ENCODE measurements at places on chromosomes 2 and 18.

GRCh38 chr2:122531290-122532071 is 776.0 kb downstream of the TSN start:
- DNase-seq = no peak

DNA sequence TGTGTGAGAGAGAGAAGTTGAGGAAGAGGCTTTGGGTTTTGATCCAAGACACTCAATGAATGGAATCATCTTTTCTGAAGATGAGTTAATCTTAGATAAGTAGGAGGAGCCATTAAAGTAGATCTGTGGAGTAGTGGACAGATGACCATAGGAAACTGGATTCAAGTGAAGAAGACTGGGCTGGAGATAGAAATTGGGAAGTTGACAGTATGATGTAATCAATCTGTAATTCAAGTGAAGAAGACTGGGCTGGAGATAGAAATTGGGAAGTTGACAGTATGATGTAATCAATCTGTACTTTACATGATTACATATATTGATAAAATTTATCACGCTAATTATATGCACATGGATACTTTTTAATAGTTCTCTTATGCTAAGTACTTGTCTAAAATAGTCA is 92.8 kb downstream of the PHLPP1 start:
- DNase-seq = no peak

DNA sequence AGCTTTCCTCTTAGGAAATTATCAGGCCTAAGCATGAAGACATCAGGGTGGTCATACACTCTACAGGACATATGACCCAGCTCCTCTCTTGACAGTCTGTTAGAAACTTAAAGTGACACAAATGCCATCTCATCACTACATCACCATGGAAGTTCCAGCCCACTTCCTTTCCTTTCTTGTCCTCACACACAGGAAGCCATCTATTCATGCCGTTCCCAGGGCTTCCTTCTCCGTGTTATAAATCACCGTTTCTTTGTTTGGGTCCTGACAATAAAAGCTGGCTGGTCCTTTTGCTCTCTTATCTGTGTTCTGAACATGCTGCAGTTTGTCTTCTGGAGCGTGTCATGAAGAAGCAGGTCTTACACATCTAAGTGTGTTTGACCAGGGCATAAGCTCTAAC is 692.1 kb upstream of the CELF4 start:
- DNase-seq = no peak

- no peak for DNase-seq
These were observed 120.2 kb upstream of the OTOS start for GRCh38 chr2:240260664-240261063.

DNA sequence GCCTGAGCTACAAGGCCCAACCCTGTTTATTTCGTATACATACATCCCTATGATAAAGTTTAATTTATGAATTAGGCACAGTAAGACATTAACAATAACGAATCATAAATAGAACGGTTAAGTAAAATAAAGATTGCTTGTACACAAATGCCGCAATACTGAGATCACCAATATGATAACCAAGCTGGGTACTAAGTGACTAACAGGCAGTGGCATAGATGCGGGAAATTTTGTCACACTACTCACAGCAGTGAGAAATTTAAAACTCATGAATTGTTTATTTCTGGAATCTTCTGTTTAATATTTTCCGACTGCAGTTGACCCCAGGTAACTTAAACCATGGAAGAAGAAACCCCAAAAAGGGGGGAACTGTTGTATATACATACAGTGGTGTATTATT is 33.4 kb downstream of the NEURL3 start:
- DNase-seq = no peak

DNA sequence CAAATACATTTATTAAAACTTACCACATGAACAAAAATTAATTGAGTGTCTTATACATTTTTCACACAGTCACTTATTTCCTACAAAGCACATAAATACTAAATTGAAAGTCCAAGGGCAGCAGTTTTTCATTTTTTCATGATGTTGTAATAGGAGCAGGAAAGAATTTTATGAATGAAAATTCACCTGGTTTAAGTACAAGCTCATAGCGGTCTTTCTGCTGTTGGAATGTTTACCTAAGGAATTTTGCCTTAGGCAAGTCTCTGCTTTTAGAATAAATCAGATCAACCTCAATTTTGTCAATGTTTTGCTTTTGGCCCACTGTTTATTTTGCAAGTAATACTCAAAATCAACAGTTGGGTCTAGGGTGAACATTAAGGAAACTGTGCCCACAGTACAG is 40.0 kb downstream of the ETAA1 start:
- no peak for DNase-seq

DNA sequence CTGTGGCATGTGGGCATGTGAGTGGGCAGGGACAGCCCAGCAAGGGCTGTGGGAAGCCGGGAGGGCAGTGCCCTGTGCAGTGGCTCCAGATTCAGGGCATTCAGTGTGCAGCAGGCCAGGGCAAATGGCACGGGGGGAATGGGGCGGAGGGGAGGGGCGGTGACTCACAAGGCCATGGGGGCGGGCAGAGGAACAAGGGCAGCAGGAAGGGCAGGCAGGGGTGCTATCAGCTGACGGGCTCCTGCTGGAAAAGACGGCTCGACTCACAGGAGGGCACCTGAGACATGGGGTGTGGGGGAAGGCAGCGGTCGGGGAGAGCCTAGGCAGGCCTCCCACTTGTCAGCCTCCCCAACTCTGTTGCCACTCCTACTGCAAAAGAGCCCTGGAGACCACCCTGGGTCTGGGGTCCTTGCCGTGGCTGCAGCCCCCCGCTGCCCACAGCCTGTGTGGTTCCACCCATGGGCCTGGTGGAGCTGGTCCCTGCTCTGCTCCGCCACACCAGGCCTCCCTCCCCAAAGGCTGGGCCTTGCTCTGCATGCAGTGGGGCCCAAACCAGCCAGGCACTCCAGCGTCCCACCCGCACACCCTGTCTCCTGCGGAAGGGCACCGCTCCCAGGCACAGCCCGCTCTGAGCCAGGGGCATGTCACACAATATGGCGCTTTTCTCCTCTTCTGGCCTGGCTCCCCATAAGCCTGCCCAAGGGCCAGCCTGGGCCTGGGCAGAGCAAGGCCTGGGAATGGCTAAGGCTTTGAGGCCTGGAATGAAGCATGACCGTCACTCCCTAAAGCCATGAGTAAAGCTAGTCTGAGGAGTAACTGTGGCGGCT is 25.9 kb downstream of the HS6ST1 start:
- DNase-seq = no peak

DNA sequence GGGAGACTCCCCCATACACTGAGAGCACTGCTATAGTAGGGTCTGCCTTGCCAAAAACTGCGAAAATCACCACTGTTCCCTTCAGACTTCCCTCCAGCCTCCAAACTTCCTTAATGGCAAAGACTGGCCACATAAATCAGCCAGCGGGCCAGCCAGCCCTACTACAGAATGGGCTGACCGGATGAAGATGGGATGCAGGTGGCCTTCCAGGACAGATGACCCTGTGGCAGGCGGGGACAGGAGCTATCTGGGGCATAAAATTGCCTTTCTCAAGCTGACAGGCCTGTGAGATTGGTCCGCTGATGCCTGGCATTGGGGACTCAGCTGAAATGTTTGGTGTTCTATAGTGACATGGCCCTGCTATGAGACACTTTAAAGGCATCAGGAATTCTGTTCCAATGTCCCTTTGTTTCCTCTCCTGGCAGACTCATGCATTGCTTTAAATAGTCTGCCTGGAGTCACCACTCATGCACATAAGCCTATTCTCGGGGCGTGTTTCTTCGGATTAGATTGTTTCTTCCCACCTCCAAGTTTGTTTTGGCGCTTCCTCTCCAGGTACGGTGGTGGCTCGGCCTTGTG is 135.9 kb downstream of the ALPK2 start:
- DNase-seq = no peak

GRCh38 chr2:3587021-3587420 is 7.9 kb upstream of the COLEC11 start:
- DNase-seq = no peak

DNA sequence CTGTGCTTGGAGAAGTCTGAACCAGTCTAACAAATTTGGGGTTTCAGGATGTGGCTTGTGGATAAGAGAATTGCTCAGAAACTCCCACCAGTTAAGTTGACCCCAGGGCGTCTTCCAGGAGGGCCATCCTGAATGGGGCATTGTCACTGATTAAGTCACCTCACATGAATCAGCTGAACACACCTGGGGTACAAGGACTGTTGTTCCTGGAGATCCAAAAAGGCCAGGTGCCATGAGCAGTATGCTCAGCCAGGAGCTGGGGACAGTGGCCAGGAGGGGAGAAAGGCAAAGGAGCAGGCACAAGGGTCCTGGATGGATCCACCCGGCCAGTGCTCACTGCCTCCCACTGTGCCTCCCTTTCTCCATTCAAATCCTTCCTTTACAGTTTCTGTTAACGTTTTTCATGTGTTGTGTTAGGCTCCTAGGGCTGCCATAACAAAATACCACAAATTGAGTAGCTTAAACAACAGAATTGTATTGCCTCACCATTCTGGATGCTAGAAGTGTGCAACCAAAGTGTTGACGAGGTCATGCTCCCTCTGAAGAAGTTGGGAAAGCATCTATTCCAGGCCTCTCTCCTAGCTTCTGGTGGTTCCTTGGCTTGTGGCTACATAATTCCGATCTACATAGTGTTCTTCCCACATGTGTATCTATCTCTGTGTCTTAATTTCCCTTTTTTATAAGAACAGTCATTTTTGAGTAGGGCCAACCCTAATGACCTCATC is 33.4 kb downstream of the TRABD2A start:
- DNase-seq = no peak

- peak; percentile 77 for DNase-seq
These were observed 77.8 kb upstream of the CCDC195 start for GRCh38 chr2:224793946-224794345.

DNA sequence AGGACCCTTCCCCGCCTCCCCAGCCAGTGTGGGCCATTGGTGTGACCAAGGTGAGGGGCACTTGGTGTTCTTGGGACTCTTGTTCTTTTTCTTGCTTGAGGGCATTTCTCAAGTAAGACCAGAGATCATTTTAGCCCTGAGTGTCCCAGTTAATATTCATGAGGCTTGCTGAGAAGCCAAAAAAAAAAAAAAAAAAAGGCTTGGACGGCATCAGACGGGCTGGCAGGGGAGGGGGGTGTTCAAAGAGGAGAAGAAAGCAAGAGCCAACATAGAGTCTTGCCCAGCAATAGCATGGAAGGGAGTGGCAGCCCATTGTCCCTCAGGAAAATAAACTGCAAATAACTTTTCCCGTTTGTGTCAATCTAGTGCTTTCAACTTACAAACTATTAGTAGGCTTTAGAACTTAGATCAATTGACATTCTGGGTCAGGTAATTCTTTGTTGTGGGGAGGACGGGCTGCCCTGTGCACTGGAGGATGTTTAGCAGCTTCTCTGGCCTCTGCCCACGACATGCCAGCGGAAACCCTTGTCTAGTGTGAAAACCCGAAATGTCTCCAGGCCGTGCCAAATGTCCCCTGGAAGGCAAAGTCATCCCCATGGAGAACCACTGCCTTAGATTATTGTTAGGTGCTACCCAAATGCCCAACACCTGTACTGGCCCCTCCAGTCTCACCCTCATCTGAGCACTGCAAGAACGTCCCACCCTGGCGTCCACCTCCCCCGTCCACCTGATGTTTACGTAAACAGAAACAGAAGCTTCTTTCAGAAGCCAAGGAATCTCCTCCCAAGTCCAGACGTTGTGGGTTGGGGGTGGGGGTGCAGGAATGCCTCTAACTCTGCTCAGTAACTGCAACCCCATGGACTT is 163.4 kb downstream of the BCL2 start:
- no peak for DNase-seq

GRCh38 chr18:39421276-39421675 is 1855.7 kb upstream of the CELF4 start:
- no peak for DNase-seq

DNA sequence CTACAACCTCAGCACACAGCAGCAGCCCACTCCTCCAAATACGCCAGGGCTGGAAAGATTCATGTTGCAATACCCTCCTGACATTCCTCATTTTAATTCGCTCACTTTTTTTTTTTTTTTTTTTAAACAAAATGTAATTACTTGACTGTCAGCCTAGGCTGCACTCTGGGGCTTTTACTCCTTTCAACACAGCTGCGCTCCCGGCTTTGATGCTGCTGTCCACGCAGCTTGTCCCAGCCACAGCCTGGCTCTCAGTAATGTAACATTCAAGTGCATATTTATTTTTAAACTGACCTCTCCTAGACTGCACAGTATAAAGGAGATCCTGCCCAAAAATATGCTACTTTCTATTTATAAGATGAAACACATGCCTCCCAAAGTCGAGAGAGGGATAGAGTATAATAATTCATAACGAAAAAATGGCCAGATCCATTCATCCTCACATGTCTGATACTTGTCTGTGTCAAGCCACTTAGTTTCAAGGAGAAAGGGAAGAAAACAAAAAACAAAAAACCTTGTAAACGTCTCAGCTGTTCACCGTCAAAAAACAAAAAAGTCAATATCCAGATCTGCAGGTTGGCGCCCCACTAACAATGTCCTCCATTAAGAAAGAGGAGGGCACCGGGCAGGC is 949 bp downstream of the CDC42EP3 start:
- no peak for DNase-seq

DNA sequence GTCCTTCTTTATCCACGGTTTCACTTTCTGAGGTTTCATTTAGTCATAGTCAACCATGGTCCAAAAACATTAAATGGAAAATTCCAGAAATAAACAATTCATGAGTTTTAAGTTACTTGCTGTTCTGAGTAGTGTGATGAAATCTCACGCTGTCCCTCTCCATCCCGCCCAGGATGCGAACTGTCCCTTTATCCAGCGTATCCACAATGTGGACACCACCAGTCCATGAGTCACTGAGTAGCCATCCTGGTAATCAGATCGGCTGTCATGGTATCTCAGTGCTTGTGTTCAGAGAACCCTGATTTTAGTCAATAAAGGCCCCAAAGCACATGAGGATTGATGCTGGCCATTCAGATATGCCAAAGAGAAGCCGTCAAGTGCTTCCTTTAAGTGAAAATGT is 3.7 kb downstream of the SP140L start:
- DNase-seq = no peak

GRCh38 chr2:140199312-140199711 is 1419.1 kb upstream of the NXPH2 start:
- no peak for DNase-seq

- DNase-seq = no peak
These were observed 162.7 kb downstream of the ARL4C start for GRCh38 chr2:234334151-234334550.

DNA sequence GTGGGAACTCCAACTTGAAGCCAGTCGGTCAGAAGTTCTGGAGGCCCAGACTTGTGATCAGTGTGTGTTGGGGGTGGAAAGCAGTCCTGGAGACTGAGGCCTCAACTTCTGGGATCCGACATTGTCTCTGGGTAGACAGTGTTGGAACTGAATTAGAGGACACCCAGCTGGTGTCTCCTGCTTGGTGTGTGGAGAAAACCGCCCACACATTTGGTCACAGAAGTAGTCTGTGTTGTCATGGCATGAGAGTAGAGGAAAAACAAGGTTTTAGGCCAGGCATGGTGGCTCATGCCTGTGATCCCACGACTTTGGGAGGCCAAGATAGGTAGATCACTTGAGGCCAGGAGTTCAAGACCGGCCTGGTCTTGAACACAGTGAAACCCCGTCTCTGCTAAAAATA is 51.5 kb downstream of the PUM2 start:
- DNase-seq = no peak

DNA sequence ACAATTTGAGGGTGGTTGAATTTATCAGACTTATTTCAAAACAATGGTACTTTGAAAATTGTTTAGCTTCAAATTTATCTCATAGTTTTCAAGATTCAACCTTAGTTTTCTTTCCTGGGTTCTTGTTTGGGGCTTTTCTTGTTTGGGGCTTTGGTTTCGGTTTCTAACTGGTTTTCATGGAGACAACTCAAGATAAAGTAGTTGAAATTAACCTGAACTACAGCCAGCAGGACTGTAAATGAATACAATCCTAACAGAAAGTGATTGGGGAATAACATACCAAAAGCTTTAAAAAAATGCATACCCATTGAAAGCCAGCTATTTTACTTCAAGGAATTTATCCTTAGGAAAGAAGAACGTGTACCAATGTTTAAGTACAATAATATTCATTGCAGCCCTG is 133.5 kb upstream of the SLC14A2 start:
- no peak for DNase-seq
